ENCODE measurements at places on chromosomes 2 and 18. TPM values are rescaled to one million over a fixed set of nuclear protein-coding genes. Genes with fewer than 3 reads are reported as not detected.
A peak's percentile ranks its signal among the peaks of the same experiment; 100 is the strongest.

DNA sequence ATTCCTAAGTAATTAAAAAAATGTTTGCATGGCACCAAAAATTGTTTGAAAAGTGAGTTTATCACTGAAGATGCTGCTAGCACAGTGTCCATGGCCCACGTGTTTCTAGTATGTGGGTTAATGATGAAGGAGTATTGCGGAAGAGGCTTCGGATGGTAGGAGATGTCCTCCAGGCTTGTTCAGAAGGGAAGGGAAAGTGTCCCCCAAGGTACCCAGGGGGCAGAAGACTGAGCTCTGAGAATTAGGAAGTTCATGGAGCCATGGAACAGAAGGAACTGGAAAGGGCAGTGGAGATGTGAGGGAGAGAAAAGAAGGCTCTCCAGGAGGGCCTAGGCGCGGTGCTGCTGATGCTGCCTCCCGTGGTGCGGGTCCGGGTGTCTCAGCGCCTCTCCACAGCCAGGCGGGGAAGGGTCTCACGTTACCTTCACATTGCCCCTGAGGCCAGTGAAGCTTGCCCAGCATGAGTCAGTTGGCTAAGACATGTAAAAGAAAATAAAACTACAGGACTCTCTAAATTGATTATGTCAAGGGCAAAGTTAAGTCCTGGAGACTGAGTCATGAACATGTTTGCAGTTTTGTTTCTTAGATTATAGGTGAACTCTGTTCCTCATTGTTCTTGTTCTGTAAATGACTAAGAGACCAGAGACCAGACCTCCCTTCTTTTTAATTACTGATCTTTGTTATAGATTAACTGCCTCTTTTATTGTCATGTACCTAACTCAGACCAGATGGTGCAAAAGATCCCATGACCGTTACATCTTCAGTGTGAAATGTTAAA is 89.0 kb downstream of the MTCL1 start:
- H3K4me3 ChIP-seq: no peak overlapping the region
- no peak for DNase-seq
- no peaks in the 10 kb centered on the region for H3K36me3 ChIP-seq
- H3K27me3 ChIP-seq: no peaks in the 10 kb centered on the region
- H3K4me1 ChIP-seq: no peaks in the 10 kb centered on the region
- no peak overlapping the region for H3K27ac ChIP-seq

Gene TUBA3E
- not detected for total RNA-seq

DNA sequence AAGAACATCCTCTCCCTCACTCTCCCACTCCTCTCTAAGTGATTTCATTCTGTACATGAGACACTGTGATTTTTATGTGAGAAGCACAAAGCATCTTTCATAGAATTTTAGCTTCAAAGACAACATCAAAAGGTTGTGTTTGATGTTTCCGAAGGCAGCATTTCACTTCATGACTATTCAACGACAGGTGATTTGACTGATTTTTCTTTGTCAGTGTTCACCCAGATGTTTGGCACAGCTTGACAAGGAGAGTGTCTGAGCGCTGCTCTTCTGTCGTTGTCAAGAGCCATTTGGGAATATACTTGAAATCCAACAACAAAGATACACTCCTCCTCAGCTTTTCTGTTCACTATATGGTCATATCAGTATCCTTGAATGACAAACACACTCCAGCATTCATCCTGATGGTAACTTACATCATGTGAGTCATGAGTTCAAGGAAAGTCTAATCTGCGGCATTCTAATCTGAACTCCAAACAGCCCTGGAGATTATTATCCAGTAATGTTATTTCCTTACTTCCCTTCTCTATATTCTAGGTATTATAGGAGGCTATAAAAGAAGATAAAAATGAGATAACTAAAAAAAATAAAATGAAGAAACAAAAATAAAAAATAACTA is 45.9 kb upstream of the ST6GAL2 start:
- no peak overlapping the region for H3K27ac ChIP-seq
- H3K4me1 ChIP-seq: no peaks in the 10 kb centered on the region
- no peak for DNase-seq
- no peak overlapping the region for H3K4me3 ChIP-seq
- no peaks in the 10 kb centered on the region for H3K27me3 ChIP-seq

DNA sequence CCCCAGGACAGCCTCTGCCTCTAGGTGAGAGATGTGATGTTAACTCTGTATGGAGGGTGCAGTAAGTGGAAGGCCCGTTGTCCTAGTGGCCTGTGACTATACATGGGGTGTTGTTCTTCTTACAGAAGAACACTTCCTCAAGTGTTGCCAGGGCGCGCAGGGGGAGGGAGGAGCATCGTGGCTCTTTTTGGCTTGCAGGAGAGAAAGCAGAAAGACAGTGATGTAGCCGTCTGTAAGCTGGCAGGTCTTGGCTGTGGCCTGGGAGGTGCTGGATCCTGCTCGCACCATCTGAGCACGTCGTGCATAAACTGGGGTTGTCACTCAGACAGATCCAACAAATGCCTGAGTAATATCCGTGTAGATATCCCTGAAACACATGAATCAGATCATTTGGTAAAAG is 44.3 kb downstream of the ZNF236 start:
- H3K27me3 ChIP-seq: no peaks in the 10 kb centered on the region
- H3K4me1 ChIP-seq: no peaks in the 10 kb centered on the region
- H3K4me3 ChIP-seq: no peak overlapping the region
- no peak for DNase-seq
- H3K27ac ChIP-seq: no peak overlapping the region
- peaks cover 3% of the 10 kb centered on the region for H3K36me3 ChIP-seq

- no peak overlapping the region for H3K4me3 ChIP-seq
- no peaks in the 10 kb centered on the region for H3K36me3 ChIP-seq
- no peak for DNase-seq
- peak overlapping the region; percentile 35 for H3K27ac ChIP-seq
- no peaks in the 10 kb centered on the region for H3K27me3 ChIP-seq
These were observed 5.3 kb downstream of the MFSD6 start for GRCh38 chr2:190413421-190413820.
